ENCODE measurements at places on chromosomes 13 and 19. TPM values are rescaled to one million over a fixed set of nuclear protein-coding genes. Genes with fewer than 3 reads are reported as not detected.

The DACH1 gene
- 3.7 TPM for total RNA-seq

The ALKBH6 gene
- total RNA-seq, result 52.2 TPM

DNA sequence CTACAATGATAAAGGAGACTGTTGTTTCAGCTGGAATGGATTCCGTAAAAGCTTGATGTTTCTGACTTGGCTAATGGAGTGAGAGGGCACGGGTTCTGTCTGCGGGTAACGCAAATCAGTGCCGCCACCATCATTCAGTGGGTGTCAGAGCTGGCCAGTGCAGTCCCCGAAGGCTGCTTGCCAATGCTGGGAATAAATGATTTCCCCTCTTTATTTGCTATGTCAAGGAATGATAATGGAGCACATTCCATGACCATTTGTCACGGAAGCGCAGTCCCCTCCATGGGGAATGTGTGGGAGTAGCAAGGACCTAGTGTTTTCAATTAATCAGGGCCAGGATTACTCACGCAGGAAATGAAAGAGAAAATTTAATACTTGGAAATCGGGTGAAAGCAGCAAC lies 899.3 kb downstream of the UQCRFS1 start:
- no peaks in the 10 kb centered on the region for H3K4me1 ChIP-seq
- H3K36me3 ChIP-seq, result no peaks in the 10 kb centered on the region
- H3K4me3 ChIP-seq, result no peak overlapping the region
- no peaks in the 10 kb centered on the region for H3K27me3 ChIP-seq

GRCh38 chr19:34347561-34348165 lies 17.3 kb upstream of the GPI start:
- DNase-seq, result no peak
- no peaks in the 10 kb centered on the region for H3K4me1 ChIP-seq
- H3K27ac ChIP-seq, result no peak overlapping the region
- H3K36me3 ChIP-seq, result peaks cover 17% of the 10 kb centered on the region
- H3K27me3 ChIP-seq, result no peaks in the 10 kb centered on the region
- no peak overlapping the region for H3K4me3 ChIP-seq

DNA sequence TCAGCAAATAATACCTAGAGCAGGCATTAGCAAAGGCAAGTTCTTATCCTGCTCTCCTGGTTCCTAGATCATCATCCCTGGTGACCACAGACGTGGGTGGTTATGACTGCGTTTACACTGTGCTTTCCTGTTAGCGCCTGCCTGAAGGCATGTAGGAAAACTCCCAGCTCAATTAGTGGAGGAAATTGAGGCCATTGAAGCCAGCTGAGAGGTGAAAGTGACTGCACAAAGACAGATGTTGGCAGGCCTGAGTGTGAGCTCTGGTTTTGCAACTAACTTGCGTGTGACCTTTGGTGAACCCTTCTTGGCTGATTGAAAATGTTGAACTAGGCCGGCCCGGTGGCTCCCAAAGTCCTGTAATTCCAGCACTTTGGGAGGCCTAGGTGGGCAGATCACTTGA lies 17.5 kb upstream of the NWD1 start:
- peak; percentile 1 for DNase-seq
- H3K27me3 ChIP-seq, result no peaks in the 10 kb centered on the region
- peak overlapping the region; percentile 35 for H3K27ac ChIP-seq
- no peaks in the 10 kb centered on the region for H3K36me3 ChIP-seq
- no peaks in the 10 kb centered on the region for H3K4me1 ChIP-seq

- H3K27ac ChIP-seq, result no peak overlapping the region
- H3K4me1 ChIP-seq, result no peaks in the 10 kb centered on the region
- H3K4me3 ChIP-seq, result no peak overlapping the region
- no peak for DNase-seq
- H3K27me3 ChIP-seq, result no peaks in the 10 kb centered on the region
These were observed 68.7 kb downstream of the POSTN start for GRCh38 chr13:37529751-37530385.
